Activated CD4-positive, CD25-positive, alpha-beta regulatory T cell treated with anti-CD3 and anti-CD28 coated beads, Interleukin-2, amount 50 U/mL, for 24 hours (primary cell): ENCODE measurements at places on chromosomes 4 and X.

DNA sequence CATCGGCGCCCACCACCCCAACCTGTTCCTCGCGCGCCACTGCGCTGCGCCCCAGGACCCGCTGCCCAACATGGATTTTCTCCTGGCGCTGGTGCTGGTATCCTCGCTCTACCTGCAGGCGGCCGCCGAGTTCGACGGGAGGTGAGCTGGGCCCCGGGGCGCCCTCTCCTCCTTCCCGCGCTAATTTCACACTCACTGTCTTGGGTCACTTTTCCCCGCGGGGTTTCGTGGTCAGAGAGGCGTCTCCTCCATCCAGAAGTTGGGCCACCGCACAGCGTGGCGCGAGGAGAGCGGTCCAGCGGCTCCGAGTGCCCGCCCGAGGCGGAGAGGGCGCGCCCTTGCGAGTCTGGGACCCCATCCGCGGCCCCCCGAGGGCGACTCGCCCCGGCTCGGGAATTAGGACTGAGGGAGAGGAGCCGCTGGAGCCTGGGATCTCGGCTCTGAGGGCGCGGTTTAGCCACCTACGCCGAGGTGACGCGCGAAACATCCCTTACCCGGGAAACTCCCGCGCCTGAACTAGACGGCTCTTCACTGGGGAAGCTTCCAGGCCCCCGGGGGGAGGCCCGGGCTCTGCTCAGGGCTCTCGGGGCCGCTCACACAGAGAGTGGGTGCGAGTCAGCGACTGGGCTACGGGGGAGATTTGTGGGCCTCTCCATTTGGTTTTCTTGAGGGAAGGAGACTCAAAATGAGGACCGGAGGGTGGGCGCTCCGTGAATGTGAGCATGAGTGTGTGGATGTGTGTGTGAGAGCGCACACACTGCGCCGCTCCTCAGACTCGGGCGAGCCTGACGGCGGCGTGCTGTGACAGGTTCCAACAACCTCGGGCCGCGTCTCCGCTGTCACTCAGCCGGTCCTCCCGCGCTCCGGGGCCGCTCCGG lies 551 bp downstream of the NPNT start:
- no peak for ATAC-seq

- no peak for ATAC-seq
These were observed 23.2 kb downstream of the HDX start for GRCh38 chrX:84479086-84479485.

DNA sequence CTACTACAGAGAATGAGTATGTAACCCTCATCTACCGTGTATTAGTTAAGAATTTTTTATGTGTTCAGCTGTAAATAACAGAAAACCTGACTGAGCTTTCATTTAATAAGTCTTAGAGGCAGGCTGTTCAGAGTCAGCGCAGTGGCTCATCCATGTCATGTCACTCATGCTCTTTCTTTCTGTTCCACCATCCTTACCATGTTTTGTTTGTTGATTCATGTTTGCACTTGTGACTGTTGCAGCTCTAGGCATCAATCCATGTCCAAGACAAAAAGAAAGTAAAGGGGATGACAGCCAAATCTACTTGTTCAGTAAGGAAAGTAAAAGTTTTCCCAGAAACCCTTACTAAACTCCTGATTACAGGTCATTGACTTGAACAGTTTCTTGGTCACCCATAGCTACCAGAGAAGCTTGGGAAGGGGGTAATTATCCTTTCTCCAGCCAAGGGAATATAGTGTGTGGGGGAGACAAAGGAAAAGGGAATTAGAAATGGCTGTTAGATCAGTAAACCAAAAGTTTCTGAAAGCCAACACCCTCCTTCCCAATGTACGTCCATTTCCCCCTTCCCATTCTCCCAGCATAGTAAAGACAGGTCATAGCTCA lies 9.0 kb downstream of the ART3 start:
- no peak for ATAC-seq

DNA sequence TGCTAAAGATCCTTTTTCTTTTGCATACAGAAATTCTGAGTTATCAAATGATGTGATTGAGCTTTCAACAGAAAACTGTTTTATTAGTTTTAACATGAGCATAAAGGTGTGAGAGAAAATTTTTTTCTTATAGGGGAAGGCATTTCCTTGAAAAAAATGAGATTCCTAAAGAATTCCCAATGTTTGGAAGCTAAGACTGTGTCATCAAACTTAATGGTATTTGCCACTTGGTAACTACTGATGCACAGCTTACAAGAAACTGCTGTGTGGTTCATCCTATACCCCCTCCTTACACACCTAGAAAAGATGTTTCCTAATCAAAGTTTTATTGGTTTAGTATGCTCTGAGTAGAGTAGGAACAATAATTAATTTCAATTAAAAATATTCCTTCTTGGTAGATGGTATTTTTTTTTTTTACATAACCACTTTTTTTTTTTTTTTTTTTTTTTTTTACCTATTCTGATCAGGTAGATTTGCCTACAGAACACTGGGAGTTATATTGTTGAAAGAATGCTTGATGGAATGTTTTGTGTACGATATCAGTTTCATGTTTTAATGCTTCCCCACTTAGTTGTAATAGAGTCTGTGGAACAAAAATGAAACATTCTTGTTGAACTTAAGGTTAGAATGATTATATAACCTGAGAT lies 6.0 kb downstream of the PTPN13 start:
- ATAC-seq = no peak
